Pulmonary artery endothelial cell (primary cell): ENCODE measurements at places on chromosomes 5 and 9. TPM values are rescaled to one million over a fixed set of nuclear protein-coding genes. Genes with fewer than 3 reads are reported as not detected.

GRCh38 chr9:20352591-20352990 is 269.7 kb downstream of the MLLT3 start:
- DNase-seq = no peak

- no peak for DNase-seq
Observed at GRCh38 chr9:127447416-127448111, 3.6 kb downstream of the RPL12 start.

- DNase-seq = no peak
Observed at GRCh38 chr5:157785801-157786200, 42.3 kb downstream of the LSM11 start.

DNA sequence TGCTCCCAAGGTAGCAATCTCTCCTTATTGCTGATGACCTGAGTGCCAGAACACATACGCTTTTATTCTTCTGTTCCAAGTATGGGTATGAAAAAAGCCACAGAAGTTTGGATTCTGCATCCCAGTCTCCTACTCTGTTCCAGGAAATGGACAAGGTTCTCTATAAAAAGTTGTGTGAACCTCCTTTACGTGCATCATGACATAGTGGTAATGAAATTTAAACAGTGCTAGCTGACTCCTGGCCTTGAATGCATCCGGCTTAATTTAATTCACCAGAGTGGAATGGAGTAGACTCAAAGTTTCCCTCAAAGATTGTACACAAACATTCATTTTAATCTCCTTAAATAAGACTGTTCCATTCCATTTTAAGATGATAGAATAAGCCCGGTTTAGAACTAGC is 68.9 kb downstream of the LURAP1L start:
- DNase-seq = no peak

DNA sequence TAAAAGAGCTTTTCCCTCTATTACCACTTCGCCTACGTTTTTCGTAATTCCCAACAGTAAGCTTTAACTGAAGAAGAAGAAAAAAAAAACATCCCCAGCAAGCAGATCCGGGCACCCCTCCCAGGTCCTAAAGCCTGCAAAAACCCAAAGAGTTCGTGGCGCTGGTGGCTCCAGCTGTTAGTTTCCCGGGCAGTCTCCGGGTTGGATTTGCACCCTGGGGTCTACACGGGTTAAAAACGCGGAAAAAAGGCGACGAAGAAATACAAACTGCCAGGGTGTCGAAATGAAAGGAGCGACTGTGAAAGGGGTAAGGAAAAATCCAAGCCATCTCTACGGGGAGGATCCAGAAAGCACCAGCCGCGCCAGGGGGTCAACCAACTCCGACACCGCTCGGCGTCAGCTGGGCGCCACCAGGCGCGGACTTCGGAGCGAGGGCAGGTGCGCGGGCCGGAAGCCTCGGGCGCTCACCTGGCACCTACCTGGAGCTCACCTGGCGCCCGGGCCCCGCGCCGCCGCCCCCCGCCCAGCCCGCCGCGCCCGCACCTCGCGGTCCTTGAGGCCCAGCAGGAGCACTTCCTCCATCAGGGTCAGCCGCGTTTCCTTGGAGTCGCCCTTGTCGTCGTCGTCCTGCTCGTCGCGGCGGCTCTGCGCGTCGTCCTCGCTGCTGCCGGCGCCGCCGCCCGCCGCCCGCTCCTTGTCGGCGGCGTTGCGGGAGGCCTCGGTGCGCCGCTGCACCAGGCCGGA is 680 bp downstream of the GOLPH3 start:
- DNase-seq = no peak

- DNase-seq = no peak
Observed at GRCh38 chr5:40318395-40318794, 361.3 kb upstream of the PTGER4 start.

GRCh38 chr5:163889369-163889768 is 383.9 kb downstream of the MAT2B start:
- DNase-seq = no peak

The FCN2 gene
- not detected in 2 replicates for total RNA-seq

The DOCK8 gene
- total RNA-seq = 0.33 and 0.78 TPM in 2 replicates

The SLC2A8 gene
- total RNA-seq = 9.4 and 10.1 TPM in 2 replicates

The AGXT2 gene
- total RNA-seq = not detected in 2 replicates

The OMD gene
- total RNA-seq = 0.04 and 0.07 TPM in 2 replicates

The GAS1 gene
- 0.13 and 0.18 TPM in 2 replicates for total RNA-seq
